ENCODE measurements at places on chromosomes 2 and 18.

DNA sequence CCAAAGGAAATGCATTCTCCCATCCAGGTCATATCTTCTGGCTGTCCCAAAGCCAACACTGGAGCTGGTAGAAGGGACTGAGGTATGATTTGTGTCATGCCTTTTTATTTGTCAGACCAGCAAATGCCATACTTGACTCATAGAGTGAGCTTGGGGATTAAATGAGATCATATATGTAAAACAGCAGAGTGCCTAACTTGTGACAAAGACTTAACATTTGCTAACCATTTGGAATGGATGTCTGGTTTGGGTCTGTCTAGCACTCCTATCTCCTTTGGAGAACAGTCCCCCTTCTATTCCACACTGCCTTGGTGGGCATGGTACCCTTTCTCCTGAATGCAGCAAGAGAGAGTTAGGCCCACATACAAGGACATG, 128.5 kb upstream of the LGALSL start:
- no peak for DNase-seq

- no peak for DNase-seq
These were observed 23.1 kb downstream of the FAM178B start for GRCh38 chr2:96963316-96963715.

DNA sequence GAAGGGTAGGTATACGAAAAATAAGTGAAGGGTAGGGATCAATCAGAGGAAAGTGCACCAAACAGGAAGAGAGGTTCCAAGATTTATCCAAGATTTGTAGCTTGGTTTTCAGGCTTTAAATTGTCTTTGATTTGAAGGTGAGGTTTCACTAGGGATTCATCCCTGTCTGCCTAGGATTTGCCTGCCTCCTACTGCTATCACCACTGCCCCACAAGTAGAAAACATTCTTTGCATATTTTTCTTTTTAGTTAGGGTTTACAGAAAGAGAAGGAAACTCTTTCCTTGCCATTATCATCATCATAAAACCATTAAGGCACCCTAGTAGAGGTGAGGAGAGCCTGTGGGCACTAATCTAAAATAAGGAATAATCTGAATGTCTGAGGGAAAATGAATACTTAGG, 45.8 kb upstream of the TANC1 start:
- DNase-seq: no peak

- no peak for DNase-seq
These were observed 161.7 kb downstream of the PARD3B start for GRCh38 chr2:204706939-204707338.

DNA sequence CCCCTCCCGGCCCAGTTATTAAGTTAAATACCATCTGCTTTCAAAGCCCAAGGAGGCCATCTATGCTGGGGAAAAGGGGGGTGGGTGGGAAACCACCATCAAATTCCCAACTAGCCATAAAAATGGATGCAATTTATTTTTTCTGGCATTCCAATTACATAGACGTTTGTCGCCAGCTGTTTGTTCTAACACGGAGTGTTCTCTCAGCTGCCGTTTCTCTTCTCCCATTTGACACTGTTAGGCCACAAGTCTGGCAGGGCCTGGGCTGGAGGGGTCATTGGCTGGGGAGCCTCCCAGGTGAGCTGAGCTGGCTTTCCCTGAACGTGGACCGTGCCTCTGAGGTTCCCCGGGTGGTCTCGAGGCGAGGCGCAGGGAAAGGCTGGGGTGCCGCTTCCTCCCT, 16.6 kb downstream of the ATOH8 start:
- DNase-seq: no peak

GRCh38 chr2:161965994-161966393, 108.0 kb downstream of the DPP4 start:
- no peak for DNase-seq

DNA sequence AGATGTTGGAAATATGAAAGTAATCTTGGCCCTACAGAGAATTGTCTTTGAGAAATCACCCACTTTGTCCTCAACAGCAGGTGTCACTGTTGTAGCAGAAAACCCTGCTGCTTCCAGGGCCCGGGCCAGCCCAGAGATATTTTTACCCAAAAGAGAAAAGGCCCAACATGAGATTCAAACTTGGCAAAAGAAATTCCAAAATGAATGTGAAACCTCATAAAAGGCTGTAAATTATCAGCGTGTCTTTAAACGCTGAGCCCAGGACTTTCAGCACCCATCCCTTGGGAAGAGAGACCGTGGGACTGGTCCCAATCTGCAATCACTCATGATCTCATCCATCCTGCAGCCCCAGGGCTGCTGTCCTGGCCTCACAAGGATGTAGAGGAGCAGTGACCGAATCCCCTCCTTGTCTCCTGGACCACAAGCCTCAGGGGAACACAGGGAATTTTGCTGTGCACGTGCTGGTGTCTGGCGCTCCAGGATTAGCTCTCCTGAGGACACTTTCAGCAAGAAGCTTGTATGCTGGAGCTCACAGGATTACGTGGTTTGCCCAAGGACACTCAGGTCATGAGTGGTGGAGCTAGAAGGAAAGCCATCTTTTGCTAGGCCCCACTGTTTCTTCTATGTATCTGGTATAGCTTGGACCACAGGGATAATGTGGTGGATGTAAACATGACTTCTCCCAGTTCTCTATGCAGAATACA, 202.1 kb downstream of the RNF144A start:
- DNase-seq: no peak

DNA sequence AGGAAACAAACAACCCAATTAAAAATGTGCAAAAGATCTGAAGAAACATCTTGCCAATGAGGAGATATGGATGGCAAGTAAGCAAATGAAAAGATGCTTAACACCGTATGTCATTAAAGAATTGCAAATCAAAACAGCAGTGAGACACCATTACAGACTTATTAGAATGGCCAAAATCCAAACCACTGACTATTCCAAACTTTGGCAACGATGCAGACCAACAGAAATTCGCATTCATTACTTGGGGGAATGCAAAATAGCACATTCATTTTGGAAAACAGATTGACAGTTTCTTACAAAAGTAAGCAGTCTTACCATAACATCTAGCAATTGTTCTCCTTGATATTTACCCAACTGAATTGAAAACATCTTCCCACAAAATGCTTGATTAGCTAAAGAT, 1118.7 kb downstream of the SUCLG1 start:
- no peak for DNase-seq

DNA sequence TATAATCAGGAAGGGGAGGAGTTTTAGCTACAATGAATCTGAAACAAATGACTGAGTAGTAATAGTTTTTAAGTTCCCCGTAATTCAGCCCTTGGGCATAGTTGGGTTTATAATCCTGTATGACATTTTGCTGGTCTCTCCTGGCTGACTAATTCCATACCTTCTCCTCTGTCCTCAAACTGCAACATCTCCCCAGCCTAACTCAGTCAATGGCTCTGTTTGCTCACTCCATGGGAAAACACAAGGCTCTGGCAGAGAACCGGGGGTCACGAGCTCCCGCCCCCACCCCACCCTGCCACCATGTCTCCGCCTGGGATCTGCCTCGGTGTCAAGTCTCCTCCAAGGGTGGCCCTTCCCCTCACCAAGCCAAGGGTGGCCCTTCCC, 168.6 kb downstream of the HDAC4 start:
- DNase-seq: no peak

DNA sequence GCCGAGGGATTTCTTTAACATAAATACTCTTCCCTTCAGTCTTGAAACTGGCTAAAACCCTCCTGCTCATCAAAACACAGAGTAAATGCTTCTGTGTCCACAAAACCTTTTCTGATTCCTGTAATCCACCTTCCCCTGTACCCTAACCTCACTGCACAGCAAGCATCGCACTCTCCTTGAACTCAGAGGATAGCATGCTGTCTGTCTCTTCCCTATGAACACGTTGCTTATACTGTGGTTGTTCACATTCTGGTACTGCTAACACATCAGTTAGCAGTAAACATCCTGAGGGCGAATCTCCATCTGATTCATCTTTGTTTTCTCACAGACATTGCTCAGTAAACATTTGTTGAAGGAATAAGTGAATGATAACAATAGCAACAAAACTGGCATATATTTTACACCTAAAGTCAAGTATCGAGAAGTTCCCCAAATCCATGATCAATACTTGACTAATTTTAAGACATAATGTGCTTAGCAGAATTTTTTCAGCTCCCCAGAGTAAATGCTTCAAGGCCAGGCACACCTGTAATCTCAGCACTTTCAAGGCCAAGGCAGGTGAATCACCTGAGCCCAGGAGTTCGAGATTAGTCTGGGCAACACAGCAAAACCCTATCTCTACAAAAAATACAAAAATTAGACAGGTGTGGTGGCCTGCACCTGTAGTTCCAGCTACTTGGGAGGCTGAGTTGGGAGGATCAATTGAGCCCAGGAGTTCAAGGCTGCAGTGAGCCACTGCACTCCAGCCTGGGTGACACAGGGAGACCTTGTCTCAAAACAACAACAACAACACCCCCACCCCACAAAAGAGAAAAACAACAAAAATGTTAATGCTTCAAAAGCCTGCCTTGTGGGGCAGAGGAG, 45.6 kb upstream of the LPIN2 start:
- DNase-seq: no peak

DNA sequence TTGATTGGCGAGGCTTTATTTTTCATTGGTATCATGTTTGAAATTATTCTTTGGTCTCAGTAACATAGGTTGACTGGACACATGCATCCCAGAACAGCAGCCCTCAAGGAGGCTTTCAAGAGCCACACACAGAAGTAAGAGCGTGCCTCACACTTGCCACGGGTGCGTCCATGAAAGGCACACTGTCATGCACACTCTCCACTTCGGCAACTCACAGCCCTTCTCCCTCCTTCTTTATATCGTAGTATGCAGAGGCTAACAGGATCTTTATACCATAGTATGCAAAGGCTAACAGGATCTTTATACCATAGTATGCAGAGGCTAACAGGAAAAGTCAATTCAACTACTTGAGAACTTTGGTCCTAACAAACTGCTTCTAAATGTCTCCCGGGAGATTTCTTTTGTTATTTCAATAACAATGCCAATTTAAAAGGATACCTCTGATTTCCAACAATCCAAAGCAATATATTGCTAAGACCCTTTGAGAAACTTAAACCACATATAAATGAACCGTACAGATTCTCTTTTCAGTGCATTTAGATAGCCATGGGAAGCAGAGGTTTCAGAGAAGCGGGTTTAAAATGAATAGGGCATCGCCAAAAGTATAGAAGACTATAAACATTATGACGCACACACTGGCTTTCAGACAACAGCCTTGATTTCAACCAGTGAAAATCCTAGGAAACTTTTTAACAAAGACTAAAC, 26.5 kb upstream of the ZNF516 start:
- DNase-seq: no peak

GRCh38 chr2:61282104-61282590, 120.2 kb downstream of the C2orf74 start:
- DNase-seq: no peak

GRCh38 chr2:69588403-69588802, 55.1 kb downstream of the AAK1 start:
- no peak for DNase-seq

GRCh38 chr18:47821314-47821713, 109.1 kb downstream of the SMAD2 start:
- DNase-seq: no peak

GRCh38 chr2:181471783-181472182, 14.6 kb downstream of the ITGA4 start:
- no peak for DNase-seq

DNA sequence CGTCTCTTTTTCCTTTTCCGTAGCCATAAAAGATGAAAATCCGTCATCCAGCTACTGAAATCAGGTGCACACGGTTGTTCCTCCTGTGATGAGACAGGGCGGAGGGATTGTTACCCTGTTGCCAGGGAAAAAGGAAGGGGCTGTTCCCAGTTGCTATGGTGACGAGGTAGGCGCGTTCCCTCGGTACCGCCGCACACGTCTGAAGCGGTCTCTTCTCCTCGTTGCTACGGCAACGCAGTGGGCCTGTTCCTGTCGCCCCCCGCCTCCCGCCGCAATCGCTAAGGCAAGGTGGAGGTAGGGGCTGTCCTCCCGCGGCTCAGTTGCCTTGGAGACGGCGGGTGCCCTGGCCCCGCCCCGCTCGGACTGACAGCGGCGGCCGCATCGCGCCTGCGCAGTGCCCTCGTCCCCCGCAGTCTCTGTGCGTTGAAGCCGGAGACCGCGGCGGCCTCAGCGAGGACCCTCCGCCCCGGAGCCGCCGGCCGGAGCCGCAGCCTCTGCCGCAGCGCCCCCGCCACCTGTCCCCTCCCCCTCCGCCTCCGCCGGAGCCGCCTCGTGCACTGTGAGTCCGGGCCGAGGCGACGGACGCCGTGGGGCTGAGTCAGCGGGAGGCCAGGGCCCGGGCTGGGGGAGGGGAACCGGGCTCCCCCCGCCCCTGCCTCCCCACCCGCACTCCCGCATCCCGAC, at the start of gene MAPRE3:
Gene MAPRE3, plus strand, starts transcription at position 394 of the 684 bp plus-strand sequence. CDS start 51,582 bp downstream, outside the sequence.
- peak; percentile 81 for DNase-seq

GRCh38 chr2:174546519-174547506, 50.8 kb downstream of the WIPF1 start:
- no peak for DNase-seq

DNA sequence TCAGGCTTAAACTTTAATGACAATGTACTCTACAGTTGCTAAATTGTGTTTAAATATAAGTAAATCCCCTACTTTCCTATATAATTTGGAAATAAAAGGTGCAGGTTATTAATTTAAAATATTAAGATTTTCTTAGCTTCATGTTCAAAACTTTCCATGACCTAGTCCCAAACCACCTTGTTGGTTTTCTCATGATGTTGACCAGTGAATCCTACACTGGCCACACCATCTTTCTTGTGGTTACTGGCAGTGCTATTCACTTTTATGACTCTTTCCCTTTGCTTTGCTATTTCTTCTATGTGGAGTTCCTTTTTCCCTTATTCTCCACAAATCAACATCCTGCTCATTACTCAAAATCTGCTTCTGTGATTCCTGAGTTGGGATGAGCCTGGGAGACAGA, 138.6 kb upstream of the NDUFV2 start:
- no peak for DNase-seq

GRCh38 chr2:99867770-99868169, 274.6 kb downstream of the AFF3 start:
- DNase-seq: no peak

DNA sequence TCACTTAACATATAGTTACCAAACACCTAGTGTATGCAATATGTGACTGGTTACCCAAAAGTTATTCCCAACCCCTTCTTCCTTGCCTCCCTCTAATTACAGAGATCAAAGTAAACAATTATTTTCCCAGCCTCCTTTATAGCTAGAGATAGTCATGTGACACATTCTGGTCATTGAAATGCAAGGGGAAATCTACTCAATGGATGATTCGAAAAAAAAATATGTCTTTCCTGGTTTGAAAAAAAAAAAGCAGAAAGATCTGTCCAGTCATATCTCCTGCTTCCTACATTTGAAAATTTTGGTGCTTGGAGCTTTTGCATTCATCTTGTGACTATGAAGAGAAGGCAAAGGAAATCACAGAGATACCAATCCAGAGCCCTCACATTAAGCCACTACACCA, 27.6 kb upstream of the UGP2 start:
- DNase-seq: no peak

GRCh38 chr18:4931209-4931608, 265.8 kb downstream of the AKAIN1 start:
- DNase-seq: no peak
